AG04450 (cell line): ENCODE measurements at places on chromosomes 12 and 14. TPM values are rescaled to one million over a fixed set of nuclear protein-coding genes. Genes with fewer than 3 reads are reported as not detected.
A peak's percentile ranks its signal among the peaks of the same experiment; 100 is the strongest.

- no peak for DNase-seq
These were observed 3.2 kb downstream of the RNASE1 start for GRCh38 chr14:20799456-20799891.

- DNase-seq: no peak
These were observed 1788.7 kb upstream of the FLRT2 start for GRCh38 chr14:83741269-83741668.

DNA sequence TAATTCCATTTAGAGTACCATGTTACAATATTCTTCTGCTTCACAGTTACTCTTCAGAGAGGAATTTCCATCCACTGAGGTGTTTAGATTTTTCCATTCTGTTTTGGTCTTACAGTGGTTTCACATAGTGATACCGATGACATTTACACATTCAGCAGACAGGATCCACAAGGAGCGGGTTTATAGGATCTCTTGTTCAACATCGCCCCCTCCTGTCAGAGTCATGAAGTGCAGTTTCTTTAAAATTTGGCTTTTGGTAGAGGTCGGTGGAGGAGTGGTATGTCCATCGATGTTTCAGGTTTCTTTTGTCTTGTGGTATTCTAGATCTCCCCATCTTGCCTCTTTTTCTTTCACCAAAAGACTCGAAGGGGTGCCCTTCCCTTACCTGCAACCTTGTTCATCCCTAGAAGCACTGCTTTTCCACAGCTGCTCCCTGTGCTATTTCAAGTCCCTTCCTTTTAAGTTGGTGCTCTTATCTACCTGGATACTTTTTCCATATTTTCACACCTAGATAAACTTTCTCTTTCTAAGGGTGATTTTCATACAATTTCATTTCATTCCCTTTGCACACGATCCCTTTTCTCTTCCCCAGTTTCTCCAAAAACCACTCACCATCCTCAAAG lies 181.3 kb downstream of the ITPR2 start:
- DNase-seq: peak; percentile 60

DNA sequence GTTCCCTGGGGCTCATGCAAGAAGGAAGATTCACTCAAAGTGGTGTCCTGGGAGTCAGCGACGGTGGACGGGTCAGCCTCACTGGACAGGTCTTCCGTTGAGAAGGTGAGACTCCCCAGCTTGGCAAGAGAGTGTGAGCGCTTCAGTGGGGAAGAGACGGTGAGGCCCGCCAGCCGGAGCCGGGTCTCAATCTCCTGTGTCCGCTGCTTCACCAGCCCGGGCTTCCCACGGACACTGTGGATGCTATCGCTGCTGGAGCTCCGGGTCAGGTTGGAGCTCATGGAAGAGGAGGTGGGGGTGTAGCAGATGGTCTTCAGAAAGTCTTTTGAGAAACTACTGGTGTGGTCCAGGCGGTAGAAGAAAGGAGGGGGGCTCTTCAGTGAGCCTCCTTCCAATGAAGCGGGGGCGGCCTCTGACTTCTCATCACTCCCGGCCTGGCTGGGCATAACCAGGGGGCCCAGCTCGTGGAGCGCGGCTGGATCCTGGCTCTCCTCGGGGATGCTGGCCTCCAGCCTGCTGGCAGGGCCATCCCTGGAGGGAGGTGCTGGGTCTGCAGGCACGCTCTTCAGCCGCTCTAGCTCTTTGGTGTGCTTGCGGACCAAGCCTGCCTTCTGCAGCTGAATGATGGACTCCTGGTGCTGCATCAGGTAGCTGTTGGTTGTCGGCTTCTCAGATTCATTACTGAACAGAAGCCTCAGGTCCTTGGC lies 56.9 kb upstream of the CORO1C start:
- DNase-seq: no peak

- DNase-seq: no peak
These were observed 92.4 kb downstream of the TPH2 start for GRCh38 chr12:72031066-72031465.

The CSRP2 gene
- polyA plus RNA-seq: 95.9 and 108 TPM in 2 replicates

DNA sequence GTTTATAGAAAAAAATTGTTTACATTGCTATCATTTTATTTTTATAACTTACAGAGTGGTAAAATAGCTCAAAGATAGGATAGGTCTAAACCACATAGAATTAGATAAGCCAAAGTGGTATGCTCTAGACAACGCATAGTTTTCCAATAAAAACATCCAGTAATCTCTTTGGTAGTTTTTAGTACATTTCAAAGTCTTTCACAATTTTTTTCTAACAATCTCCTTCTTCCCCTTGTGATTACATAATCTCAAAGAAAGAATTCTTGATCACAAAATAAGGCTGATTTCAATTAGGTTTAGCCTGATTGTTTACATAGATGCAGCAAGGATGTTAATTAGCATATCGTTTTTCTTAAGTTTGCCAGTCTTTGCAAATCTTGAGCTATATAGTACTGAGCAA lies 460.0 kb downstream of the FUT8 start:
- no peak for DNase-seq

The NGB gene
- not detected in 2 replicates for polyA plus RNA-seq
